NCI-H1105 (cell line): ENCODE measurements at places on chromosomes 3 and 15.

GRCh38 chr3:119778811-119779210 is 3.1 kb upstream of the NR1I2 start:
- no peak for DNase-seq

DNA sequence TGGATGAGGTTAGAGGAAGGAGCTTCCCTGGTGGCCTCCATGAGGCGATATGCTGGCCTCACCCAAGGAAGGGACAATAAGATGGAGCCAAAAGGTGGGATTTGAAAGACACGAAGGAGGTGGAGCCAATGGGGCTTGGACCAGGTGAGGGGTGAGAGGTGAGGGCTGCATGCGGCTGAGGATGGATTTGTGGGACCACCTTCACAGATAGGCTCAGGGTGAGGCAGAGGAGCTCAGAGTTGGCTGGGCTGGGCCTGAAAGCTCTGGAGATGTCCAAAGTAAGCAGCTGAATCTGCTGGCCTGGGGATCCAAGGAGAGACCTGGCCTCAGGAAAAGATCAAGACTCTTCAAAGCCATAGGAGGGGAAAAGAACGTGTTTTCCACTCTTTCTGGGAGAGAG is 49.8 kb downstream of the EXOG start:
- no peak for DNase-seq

DNA sequence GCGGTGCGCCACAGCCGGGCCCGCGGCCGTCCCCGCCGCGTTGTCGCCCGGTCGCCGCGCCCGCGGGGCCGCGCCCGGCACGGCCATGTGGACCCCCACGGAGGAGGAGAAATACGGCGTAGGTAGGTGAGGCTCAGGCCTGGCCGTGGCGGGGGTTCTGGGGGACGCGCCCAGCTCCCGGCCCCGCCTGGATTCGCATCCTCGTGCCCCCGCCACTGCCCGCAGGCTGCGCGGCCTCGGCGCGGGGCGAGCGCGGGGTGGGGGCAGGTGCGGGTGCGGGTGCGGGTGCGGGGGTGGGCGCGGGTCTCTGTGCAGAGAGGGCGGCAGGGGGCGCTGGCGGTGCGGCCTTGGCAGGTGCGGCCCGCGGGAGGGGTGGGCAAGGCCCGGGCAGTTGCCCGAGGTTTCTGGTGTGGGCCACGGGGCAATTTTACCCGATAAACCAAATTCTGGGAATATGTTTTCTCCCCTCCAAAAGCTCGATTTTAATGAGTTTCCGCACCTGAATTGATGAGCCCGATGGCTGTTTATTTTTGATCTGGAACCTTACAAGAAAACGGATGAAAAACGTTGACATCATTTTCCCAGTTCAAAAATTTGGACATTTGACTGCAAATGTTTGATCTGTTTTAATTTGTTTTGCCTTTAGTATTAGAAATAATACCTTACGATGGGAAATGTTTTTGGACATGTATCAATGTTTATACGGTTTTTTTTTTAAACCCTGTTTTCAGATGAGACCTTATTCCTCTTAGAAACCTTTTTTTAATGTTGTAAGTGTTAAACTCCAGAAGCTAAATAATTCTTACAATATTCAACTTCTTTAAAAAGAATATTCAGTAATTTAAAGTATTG is 678 bp downstream of the DOCK3 start:
- no peak for DNase-seq

- DNase-seq, result no peak
Observed at GRCh38 chr15:101167753-101168462, 83.9 kb downstream of the CHSY1 start.

GRCh38 chr3:114144909-114145688 is 33.8 kb downstream of the DRD3 start:
- DNase-seq, result no peak

DNA sequence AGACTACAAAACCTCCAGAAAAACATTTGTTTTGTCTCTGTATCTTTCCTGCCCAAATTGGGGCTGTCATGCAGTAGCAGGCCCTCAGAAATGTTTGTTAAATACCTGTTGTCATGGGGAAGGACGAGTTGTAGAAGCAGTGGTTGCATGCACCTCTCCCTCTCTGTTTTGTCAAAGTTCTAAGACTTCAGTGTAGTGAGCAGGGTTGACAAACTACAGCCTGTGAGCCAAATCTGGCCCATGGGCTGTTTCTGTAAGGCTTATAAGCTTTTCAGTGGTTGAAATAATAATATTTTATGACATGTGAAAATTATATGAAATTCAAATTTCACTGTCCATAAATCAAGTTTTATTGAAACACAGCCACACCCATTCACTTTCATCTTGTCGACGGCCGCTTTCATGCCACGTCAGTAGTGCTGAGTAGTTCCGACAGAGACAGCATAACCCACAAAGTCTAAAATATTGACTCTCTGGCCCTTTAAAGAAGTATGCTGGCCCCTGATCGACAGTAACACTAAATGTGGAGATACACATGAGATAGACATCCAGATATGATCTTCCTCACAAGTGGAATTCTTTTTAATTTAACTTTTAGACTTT is 102.9 kb downstream of the PDZRN3 start:
- no peak for DNase-seq

GRCh38 chr15:64515196-64515595 is 54.8 kb downstream of the ZNF609 start:
- DNase-seq, result no peak
